ENCODE measurements at places on chromosomes 7 and 10. TPM values are rescaled to one million over a fixed set of nuclear protein-coding genes. Genes with fewer than 3 reads are reported as not detected.

DNA sequence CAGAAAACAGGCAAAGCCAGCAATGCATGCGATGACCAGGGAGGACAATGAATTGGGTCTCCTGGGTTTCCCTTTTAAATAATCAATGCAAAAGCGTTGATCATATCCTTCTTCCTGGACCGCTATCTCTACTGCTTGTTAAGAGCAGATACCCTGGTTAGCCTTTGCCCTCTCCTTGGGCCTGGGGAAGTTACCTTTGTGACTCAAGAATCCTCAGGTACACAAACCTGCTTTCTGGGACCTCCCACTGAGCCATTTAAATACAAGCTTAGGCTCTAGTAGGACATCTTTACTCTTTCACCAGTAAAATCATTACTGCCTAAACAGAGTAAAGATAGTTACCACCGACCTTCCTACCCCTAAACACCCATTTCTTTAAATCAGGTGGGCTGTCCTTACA lies 173.9 kb downstream of the WNT2 start:
- no peaks in the 10 kb centered on the region for H3K27me3 ChIP-seq
- no peak overlapping the region for H3K4me3 ChIP-seq
- no peak for DNase-seq
- H3K27ac ChIP-seq: no peak overlapping the region

- no peak for DNase-seq
- H3K27me3 ChIP-seq: no peaks in the 10 kb centered on the region
These were observed 299.6 kb downstream of the INHBA start for GRCh38 chr7:41403291-41403690.

CTNNA3 gene
- 19.2 TPM for total RNA-seq

GRCh38 chr7:118949031-118949430 lies 724.5 kb downstream of the ANKRD7 start:
- no peaks in the 10 kb centered on the region for H3K27me3 ChIP-seq
- H3K27ac ChIP-seq: no peak overlapping the region
- H3K4me1 ChIP-seq: no peaks in the 10 kb centered on the region
- H3K36me3 ChIP-seq: no peaks in the 10 kb centered on the region
- H3K4me3 ChIP-seq: no peak overlapping the region
- DNase-seq: no peak

GPRIN2 gene
- total RNA-seq: not detected

- H3K4me1 ChIP-seq: no peaks in the 10 kb centered on the region
- H3K27ac ChIP-seq: no peak overlapping the region
- DNase-seq: no peak
- H3K27me3 ChIP-seq: no peaks in the 10 kb centered on the region
These were observed 77.6 kb upstream of the NME8 start for GRCh38 chr7:37770838-37771237.

- DNase-seq: no peak
- no peaks in the 10 kb centered on the region for H3K27me3 ChIP-seq
- H3K4me3 ChIP-seq: no peak overlapping the region
- no peaks in the 10 kb centered on the region for H3K36me3 ChIP-seq
- H3K27ac ChIP-seq: no peak overlapping the region
These were observed 387.2 kb downstream of the TCERG1L start for GRCh38 chr10:130924138-130924819.

GRCh38 chr10:69879634-69880257 lies 78.0 kb downstream of the COL13A1 start:
- H3K27me3 ChIP-seq: no peaks in the 10 kb centered on the region
- H3K27ac ChIP-seq: no peak overlapping the region
- DNase-seq: no peak
- H3K4me1 ChIP-seq: no peaks in the 10 kb centered on the region

DNA sequence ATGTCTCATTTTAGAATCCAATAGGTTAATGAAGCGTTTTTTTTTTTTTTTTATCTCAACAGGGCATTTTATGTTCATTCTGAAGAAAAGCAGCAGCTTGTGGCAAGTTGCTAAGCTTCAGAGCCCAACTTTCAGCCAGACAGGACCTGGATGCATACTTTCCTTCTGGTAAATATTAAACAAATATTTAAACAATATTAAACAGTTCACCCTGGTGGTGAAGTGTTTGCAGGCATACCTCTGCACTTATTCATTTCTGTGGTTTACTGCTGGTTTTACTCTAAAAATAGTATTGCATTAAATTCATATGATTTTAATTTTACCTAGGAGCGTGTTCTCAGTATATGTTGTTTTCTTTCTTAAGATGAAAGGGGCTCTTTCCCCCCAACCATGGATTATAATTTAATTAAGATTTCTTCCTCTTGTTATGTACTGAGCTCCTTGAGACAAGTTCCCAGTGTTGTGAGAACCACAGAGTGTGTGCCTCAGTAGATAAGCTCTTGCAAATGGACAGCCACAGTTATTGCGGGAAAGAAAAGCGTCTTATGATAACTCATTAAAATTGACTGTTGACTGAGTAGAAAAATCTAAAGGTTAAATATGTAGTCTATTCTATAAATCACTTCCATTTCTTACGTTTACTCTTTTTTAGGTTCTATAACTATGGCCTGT lies 155.8 kb downstream of the MALRD1 start:
- no peak for DNase-seq
- H3K27me3 ChIP-seq: no peaks in the 10 kb centered on the region
- H3K4me3 ChIP-seq: no peak overlapping the region
- no peaks in the 10 kb centered on the region for H3K4me1 ChIP-seq
- H3K36me3 ChIP-seq: no peaks in the 10 kb centered on the region

DNA sequence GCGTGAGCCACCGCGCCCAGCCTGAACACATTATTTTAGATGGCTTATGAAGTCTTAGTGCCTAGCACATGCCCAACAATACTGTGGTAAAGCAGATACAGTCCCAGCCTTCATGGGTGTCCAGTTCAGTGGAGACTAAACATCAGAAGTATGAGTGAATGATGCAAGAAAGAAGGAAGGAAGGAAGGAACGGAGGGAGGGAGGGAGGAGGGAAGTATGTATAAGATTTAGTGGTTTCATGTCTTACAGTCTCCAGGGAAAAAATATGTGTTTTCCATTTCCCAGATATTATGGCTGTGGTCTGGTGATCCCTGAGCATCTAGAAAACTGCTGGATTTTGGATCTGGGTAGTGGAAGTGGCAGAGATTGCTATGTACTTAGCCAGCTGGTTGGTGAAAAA lies 2.9 kb downstream of the AS3MT start:
- no peak overlapping the region for H3K4me3 ChIP-seq
- H3K36me3 ChIP-seq: no peaks in the 10 kb centered on the region
- no peak for DNase-seq

GRCh38 chr7:1987591-1988532 lies 244.9 kb downstream of the MAD1L1 start:
- no peak overlapping the region for H3K4me3 ChIP-seq
- H3K27me3 ChIP-seq: no peaks in the 10 kb centered on the region
- no peak overlapping the region for H3K27ac ChIP-seq
- DNase-seq: no peak
- H3K4me1 ChIP-seq: no peaks in the 10 kb centered on the region

DNA sequence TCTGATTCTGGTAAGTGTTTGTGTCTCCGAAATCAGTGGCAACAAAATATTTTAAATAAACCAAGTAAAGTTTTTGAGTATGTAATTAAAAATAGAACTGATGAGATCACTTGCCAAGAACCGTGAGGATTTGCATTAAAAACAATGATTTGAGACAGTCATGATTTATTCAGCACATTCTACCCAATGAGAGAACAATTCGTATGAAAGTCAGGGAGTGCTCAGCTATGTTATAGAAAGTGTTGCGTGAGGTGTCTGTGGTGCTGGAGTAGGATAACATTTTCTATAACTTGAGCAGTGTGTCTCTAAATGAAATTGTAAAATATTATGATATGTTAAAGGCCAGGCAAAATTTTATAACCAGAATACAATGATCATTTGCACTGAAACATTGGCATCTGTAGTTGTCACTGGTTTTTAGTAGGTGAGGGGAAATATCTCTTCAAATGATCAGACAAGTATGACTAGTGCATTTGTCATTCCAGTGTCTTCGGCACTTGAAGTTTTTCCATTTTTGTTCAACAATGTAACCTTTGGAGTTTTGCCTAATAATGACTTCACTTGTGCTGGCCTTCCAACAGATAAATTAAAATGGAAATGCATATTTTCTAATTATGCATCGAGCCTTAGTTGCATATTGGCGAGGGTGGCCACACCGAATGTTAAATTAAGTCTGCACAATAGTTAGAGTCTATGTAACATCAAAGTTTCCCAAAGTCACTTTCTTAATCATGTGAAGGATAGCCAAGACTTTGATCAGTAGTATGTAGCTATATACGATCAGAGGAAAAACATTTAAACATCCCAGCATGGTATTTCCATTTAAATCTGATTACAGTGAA lies 335.9 kb downstream of the GFRA1 start:
- H3K4me1 ChIP-seq: no peaks in the 10 kb centered on the region
- no peak overlapping the region for H3K27ac ChIP-seq
- no peaks in the 10 kb centered on the region for H3K27me3 ChIP-seq
- no peaks in the 10 kb centered on the region for H3K36me3 ChIP-seq

- no peak overlapping the region for H3K4me3 ChIP-seq
- no peak for DNase-seq
- H3K27me3 ChIP-seq: no peaks in the 10 kb centered on the region
- H3K4me1 ChIP-seq: no peaks in the 10 kb centered on the region
- H3K27ac ChIP-seq: no peak overlapping the region
- H3K36me3 ChIP-seq: no peaks in the 10 kb centered on the region
These were observed 207.5 kb downstream of the HERPUD2 start for GRCh38 chr7:35487402-35487801.

GRCh38 chr10:90917968-90918318 lies 2.9 kb downstream of the ANKRD1 start:
- H3K27me3 ChIP-seq: no peaks in the 10 kb centered on the region
- peaks cover 7% of the 10 kb centered on the region for H3K36me3 ChIP-seq
- no peak for DNase-seq
- H3K4me1 ChIP-seq: peaks cover 37% of the 10 kb centered on the region

- DNase-seq: no peak
- no peaks in the 10 kb centered on the region for H3K36me3 ChIP-seq
- no peak overlapping the region for H3K4me3 ChIP-seq
- H3K27ac ChIP-seq: no peak overlapping the region
These were observed 376.0 kb downstream of the GALNT17 start for GRCh38 chr7:71507680-71508602.

- no peak overlapping the region for H3K4me3 ChIP-seq
- DNase-seq: peak; percentile 33
- no peaks in the 10 kb centered on the region for H3K27me3 ChIP-seq
These were observed 37.2 kb downstream of the PLEKHS1 start for GRCh38 chr10:113788604-113789083.
